ENCODE measurements at places on chromosomes 1 and 21.
A peak's percentile ranks its signal among the peaks of the same experiment; 100 is the strongest.

- DNase-seq: no peak
Observed at GRCh38 chr1:222384531-222384930, 163.4 kb downstream of the HHIPL2 start.

DNA sequence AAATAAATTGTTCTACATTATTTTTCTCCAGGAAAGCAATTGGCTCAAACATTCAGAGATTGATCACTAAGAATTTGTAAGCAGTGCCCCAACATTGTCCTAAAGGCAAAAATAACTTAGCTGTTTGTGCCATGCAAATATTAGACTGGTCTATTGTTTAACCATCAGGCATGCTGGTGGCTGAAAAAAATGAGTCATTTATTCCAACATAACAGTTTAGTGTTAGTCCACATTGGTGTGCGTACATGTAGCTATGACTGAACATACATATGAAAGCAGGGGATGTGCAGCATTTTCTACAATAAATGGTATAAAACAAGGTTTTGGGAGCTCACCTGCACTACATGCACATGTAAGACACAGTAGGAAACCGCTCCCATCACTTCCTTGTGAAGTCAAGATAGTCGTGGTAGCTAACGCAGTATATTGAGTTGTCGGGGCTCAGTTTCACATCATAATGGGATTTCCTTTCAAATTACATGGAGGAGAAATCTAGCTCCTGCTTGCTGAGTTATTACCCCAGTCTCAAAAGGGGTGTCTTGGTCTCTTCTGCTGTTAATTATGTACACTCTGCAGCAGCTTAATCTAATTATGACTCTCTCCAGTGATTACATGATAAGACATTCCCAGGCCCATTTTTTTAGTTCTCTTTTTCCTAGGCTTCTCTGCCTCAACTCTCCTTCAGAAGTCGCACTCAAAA lies 199.4 kb downstream of the LYPLAL1 start:
- no peak for DNase-seq

DNA sequence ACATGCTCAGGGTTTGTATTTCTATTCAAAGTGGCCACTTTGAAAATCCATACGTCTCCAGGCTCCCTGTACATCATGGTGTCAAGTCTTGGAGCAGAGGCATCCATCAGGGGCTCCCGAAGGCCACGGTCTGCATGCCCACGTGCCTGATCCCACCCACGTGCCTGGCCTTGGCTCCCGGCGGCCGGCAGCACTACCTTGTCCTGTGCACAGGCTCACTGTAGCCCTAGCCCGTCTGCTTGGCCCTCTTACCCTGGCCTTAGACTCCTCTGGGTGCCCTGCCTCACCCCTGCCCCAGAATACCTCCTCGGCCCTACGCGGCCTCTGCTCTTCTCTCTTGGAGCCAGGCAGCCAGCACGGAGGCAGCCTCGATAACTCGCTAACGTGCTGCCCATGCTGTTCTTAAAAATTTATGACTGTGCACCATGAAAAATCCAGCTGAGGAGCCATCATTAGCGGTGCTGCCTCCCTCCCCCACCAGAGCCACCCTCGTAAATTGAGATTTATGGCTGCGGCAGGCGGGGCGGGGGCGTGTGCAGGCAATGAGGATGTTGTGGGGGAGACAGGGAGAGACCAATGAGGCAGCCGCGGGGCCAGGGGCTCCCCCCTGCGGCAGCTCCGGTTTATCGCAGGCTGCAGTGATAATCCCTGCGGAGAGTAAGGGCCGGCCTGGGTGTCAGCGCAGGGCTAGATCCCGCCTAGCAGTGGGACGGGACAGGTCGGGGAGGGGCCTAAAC lies 24.6 kb downstream of the DMAP1 start:
- DNase-seq: peak; percentile 25

DNA sequence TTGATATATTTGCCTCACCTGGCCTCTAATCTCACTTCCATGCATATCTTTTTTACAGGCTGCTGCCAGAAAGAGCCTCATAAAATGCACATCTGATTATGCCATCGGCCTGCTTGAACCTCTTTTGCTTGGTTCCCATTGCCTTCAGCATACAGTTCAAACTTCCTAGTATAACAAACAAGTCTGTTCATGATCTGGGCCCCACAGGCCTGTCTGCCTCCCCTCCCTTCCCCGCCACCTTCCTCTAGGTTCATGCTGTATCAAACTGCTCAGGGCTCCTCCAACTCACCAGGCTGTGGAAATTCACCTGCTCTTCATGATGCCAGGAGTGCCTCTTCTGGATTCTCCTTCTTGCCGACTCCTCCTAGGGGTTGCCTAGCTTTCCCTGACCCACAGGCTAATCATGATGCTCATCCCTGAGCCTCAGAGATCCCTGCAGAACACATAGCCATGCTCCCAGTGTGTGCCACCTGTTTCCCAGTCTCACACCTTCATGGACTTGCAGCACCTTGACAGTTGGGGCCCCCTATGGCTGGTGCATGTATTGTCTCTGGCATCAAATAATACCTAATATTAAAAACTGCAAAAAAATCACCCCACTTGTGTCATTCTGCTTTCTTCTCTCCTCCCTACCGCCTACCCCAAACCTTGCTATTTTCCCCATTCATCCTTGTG lies 33.7 kb upstream of the CD2 start:
- no peak for DNase-seq

DNA sequence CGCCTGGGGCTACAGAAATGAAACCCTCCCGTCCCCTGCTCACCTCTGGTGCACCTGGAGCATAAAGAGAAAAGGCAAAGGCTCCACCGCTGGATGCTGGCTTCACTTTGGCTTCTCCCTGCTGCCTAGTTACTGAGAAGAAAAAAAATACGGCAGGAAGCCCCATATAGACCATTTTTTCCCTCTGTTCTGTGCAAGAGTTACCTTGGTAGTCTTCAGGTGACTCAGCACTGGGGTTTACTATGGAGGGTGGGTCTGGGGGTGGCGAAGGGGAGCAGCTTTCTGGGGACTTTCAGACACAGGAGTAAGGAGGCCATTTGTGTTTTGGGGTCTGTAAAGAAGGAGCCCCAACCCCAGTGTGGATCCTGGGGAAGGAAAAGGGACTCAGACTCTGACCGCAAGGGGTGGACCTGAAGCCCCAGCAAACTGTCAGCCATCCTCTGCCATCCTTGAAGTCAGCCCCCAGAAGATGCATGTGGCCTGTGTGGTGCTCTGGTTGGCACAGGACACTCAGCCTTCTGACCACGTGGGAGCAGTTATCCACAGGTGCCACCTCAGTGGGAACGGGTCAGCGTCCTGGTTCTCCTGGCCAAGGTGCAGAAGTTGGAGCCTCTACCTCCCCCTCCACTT lies 25.9 kb upstream of the EPS8L3 start:
- DNase-seq: no peak

DNA sequence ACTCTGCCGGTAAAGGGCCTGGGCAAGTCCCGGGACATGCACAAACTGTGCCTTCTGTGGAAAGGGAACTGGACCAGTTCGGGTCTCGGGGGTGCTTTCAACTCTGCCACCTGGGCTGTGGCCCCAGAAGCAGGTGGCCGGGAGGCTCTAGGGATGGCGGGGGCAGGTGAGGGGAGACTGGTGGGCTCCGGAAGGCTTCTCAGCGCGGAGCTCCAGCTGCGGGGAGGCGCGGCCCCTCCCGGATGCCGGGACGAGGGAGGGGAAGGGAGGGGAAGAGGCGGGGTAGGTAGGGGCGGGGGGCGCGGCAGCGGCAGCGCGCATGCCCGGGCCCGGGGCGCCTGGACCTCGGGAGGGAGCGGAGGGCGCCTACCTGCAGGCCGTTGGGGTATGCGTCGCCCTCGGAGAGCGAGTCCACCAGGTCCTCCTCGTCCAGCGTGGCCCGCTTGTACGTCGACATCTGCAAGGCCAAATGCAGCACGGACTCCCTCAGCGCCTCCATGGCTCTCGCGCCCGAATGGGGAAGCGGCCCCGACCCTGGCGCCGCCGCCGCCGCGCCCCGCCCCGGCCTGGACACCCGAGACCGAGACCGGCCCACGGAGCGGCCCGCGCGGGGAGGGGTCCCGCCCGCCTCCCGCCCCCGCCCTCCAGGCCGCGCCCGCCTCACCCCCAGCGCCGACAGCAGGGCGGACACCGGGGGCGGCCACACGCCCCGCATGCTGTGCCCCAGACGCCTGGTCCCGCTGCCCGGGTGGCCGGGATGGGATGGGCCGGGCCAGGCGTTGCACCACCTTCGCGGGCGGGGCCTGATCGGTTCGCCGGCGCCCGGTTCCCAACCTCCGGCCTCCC lies at the start of gene ECE1:
Gene ECE1 (minus strand): TSS at position 764 of the 846 bp plus-strand sequence. CDS start 49 bp downstream, at position 715.
- peak; percentile 59 for DNase-seq

- no peak for DNase-seq
Observed at GRCh38 chr1:89547563-89548116, 23.0 kb downstream of the LRRC8B start.

- no peak for DNase-seq
Observed at GRCh38 chr1:100485855-100486258, 52.1 kb upstream of the GPR88 start.

DNA sequence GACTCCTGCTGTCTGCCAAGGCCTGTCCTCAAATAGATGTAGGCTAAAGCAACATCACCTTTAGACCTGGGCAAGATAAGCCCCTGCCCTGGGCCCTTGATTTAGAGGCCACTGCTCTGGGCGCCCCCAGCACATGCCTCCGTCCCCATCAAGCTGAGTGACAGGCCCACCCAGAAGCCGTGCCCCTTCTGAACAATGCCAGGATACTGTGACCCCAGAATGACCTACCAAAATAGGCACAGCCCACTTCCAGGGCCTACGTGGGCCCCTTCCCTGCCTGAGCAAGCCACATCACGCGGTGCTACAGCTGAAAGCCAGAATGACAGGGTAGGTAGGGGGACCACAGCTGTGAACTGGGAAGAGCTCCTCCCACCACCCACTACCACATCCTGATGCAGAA lies 24.7 kb upstream of the BECN2 start:
- no peak for DNase-seq

GRCh38 chr1:69688193-69688592 lies 120.5 kb downstream of the LRRC7 start:
- DNase-seq: no peak

DNA sequence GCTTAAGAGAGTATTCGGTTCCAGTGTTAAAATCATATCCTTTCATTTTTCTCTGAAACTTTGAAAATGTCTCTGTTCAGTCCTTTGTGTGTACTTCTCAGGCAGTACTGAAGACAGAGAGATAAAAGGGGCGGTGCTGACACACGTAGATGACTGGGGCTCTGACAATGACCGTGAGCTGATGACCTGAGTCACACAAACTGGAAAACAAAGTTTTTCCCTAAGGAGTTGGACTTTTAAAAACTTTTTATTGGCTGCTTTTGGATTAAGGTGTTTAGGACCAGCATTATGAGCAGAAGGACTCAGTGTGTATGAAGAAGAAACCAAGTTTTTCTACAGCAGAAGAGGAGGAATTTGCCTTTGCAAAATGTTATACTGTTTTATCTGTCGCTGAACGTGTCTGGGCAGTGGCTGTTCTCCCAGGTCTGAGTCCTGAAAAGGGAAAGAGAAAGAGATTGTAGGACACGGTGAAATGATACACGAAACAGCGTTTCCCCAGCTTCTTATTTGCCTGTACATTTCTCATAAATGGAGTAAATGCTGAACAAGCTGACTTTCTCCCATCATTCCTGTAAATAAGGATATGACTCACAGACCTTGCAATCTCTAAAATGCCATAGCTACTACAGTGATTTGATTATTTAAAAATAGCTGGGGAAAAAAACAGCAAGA lies 51.5 kb downstream of the MAP3K7CL start:
- no peak for DNase-seq

- DNase-seq: peak; percentile 64
Observed at GRCh38 chr1:110872745-110873720, at the start of gene CD53. Gene CD53, plus strand, starts transcription at chr1:110873148. Its CDS starts 18,261 bp downstream, at chr1:110891409.

DNA sequence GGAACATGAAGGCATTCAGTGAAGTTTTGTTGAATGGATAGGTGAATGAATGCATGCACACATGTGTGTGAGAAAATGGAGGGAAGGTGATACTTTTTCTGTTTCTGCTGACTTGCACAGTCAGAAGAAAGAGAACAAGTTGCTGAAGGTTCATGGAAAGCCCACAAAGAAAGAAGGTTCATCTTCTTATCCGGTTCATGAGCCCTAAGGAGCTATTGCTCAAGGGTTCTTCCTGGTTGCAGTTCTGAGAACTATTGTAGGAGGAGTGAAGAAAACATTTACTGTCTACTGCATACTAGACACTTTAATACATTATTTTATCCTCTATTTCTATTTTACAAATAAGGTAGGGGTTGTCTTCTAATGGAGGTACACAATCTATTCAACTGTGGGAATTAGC lies 13.4 kb upstream of the NIBAN1 start:
- no peak for DNase-seq

DNA sequence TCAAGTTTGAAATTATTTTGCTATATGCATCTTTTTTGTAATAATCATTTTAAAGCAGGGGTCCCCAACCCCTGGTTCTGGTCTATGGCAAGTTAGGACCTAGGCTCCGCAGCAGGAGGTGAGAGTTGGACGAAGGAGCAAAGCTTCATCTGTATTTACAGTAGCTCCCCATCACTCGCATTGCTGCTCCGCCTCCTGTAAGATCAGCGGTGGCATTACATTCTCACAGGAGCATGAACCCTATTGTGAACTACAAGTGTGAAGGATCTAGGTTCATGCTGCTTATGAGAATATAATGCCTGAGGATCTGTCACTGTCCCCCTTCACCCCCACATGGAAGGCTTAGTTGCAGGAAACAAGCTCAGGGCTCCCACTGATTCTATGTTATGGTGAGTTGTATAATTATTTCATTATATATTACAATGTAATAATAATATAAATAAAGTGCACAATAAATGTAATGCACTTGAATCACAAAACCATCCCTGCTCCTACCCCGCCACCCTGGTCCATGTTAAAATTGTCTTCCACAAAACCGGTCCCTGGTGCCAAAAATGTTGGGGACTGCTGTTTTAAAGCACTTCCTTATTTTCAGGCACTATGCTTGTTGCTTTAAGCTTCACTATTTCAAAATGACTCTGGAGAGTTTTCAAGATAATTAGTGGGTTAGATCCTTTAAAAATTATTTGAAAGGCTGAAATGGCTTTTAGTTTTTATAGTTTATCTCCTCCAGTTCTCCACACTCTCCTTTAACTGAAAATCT lies 74.8 kb downstream of the PLA2G4A start:
- no peak for DNase-seq

DNA sequence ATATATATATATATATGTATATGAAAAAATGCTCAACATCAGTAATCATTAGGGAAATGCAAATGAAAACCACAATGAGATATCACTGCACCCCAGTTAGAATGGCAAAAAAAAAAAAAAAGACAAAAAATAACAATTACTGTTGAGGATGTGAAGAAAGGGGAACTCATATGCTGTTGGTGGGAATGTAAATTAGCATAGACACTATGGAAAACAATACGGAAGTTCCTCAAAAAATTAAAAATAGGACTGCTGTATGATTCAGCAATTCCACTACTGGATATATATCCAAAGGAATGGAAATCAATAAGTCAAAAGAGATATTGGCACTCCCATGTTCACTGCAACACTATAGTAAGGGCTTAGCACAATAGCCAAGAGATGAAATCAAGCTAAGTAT lies 41.5 kb upstream of the CTBS start:
- DNase-seq: no peak
